Right lobe of liver (tissue), 6 donors: ENCODE measurements at places on chromosomes 6 and 20. TPM values are rescaled to one million over a fixed set of nuclear protein-coding genes. Genes with fewer than 3 reads are reported as not detected.

The C6orf15 gene
- total RNA-seq, result not detected

The COL21A1 gene
- total RNA-seq, result 0.51 TPM

The CAGE1 gene
- not detected for total RNA-seq

The DPPA5 gene
- total RNA-seq, result not detected

- H3K36me3 ChIP-seq, result no peaks in the 10 kb centered on the region
- DNase-seq, result no peak
- no peak overlapping the region for H3K27ac ChIP-seq
- no peaks in the 10 kb centered on the region for H3K27me3 ChIP-seq
Measured at GRCh38 chr6:53671111-53671510, 5.6 kb upstream of the KLHL31 start.

DNA sequence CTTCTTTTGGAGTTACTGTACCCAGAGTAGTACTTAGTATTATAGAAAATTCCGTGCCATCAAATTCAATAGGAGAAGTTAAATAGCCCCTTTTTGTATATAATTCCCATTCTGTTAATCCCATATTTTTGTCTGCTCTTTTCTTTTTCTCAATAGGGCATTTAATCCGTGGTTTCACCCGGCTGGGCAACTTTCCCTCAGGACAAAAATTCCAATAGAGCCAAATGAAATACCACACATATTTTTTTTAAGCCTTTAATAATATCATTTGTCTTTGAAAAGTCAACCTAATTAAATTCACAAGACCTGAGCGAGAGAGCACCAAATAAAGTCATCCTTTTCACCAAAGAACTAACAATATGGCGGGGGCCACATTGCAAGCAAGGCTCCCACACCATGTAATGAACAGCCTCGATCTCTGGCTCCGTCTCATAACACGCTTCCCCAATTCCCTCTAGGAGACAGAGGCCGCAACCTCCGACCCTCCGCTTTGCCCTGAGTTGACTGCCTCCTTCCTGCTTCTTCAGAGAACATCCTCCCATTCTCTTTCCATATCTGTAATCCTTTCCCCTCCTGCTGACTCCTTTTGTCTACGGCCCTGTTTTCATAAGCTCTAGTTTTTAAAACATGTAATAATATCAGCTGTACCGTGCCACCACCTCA is 13.6 kb downstream of the NHSL1 start:
- no peak overlapping the region for H3K27ac ChIP-seq
- H3K27me3 ChIP-seq, result no peaks in the 10 kb centered on the region

GRCh38 chr20:3190681-3191111 is 13.8 kb downstream of the DDRGK1 start:
- no peak overlapping the region for H3K4me3 ChIP-seq
- no peak for DNase-seq
- no peaks in the 10 kb centered on the region for H3K27me3 ChIP-seq
- no peak overlapping the region for H3K27ac ChIP-seq

DNA sequence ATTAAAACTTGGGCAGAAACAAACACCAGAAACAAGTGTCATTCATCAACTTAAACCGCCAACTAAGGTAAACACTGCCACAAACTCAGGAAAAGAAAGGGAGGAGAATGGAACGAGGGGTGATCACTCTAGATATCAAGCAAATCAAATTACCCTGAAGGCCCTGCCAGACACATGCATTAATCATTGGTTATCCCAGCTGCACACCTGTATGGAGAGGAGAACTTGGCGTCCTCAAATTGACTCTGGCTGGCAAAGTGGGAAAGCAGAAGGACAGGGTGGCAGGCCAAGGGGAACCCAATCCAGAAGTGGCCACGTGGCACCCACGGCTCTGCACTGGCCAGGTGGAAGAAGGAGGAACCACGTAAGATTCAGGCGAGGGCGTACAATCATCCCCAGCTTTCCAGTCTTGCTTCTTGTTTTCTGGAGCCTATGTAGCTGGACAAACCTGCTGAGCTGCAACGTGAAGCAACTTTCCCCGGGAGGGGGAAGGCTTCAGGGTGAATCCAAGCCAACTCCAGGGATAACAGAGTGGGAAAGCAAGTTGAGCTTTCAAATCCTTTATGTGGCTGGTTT is 156.2 kb upstream of the JARID2 start:
- H3K27ac ChIP-seq, result no peak overlapping the region
- no peaks in the 10 kb centered on the region for H3K36me3 ChIP-seq
- H3K4me1 ChIP-seq, result no peaks in the 10 kb centered on the region
- DNase-seq, result no peak
- H3K27me3 ChIP-seq, result no peaks in the 10 kb centered on the region

DNA sequence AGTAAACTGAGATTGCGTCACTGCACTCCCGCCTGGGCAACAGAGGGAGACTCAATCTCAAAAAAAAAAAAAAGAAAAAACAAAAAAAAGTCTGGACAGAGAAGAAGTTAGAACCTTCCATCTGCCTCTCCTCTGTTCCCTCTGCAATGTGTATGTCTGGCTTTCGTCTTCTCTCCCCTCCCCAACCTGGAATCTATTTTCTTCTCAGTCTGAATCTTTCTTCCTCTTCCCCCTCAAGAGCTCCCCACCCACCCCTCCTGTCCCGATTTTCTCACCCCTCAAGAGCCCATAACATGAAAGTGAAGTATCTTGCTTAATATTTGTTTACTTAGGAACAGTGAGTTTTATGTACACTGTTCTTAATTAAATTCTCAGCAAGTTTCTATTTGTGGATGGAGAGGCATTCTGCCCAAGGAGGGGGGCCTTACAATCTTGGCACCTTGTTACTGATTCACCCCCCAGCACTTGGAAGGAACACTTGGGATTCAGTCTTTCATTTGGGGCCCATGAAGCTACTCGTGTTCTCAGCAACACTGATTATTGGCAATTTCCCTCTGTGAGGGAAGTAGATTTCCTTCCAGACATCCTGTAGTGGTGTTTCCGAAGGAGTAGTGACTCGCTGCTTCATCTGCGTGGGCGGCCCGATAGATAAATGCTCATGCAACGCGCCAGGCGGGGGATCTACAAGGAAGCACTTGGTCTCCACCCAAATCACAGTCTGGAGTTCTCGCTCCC is 69.3 kb upstream of the SRSF6 start:
- H3K27ac ChIP-seq, result no peak overlapping the region
- no peak overlapping the region for H3K4me3 ChIP-seq
- no peak for DNase-seq

DNA sequence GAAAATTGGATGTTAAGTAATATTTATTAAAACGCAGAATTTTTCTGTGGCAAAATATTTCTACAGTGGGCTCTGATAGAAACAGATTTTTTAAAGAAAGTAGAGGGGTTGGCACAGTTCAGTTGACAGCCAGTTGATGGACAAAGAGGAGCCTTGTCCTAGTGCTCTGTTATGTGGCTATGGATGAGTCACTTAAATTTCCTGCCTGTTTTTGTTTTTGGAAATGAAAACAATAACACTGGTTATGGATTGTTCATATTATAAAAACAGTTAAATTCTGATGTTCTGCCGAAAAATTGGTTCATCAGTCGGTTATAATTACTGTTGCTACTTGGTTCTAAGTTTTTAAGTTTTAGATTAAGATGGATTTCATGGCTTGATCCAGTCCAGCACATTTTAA is 42.8 kb downstream of the MYO6 start:
- no peaks in the 10 kb centered on the region for H3K4me1 ChIP-seq
- no peaks in the 10 kb centered on the region for H3K36me3 ChIP-seq
- DNase-seq, result no peak
- H3K4me3 ChIP-seq, result no peak overlapping the region
- H3K27me3 ChIP-seq, result no peaks in the 10 kb centered on the region

GRCh38 chr6:35587167-35587566 is 74.5 kb upstream of the TULP1 start:
- H3K27me3 ChIP-seq, result no peaks in the 10 kb centered on the region
- H3K36me3 ChIP-seq, result no peaks in the 10 kb centered on the region
- no peak for DNase-seq
- no peak overlapping the region for H3K27ac ChIP-seq
- no peak overlapping the region for H3K4me3 ChIP-seq

DNA sequence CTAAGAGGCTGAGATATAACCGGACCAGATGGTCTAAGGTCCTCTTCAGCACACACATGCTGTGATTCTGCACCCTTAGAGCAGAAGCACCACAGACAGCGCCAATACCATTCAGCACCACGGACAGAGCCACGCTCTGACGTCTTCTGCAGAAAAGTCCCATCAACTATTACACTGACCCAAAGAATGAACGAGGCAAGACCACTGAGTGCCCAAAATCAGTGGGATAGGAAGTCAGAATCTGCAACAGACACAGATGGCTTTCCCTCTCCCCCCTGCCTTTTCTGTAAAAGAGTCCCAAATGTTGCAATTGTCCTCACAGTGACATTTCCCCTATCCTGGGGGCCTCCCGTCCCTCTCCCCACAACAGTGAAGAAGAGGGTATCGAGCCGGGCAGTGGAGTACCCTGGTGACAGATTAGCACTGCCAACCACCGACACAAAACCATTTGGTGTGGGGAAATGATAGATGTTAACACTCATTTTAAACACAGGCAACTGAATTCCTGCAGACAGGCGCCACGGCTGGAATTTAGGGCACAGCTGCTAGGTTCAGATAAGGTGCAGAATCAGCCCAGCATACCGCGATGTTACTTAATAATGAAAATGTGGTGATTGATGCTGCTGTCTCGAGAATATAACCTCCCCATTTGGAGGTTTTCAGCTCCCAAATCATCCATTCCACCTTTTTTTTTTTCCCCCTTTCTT is 66.6 kb upstream of the CTNNBL1 start:
- H3K4me1 ChIP-seq, result no peaks in the 10 kb centered on the region
- DNase-seq, result no peak
